ENCODE measurements at places on chromosomes 1 and 21.

DNA sequence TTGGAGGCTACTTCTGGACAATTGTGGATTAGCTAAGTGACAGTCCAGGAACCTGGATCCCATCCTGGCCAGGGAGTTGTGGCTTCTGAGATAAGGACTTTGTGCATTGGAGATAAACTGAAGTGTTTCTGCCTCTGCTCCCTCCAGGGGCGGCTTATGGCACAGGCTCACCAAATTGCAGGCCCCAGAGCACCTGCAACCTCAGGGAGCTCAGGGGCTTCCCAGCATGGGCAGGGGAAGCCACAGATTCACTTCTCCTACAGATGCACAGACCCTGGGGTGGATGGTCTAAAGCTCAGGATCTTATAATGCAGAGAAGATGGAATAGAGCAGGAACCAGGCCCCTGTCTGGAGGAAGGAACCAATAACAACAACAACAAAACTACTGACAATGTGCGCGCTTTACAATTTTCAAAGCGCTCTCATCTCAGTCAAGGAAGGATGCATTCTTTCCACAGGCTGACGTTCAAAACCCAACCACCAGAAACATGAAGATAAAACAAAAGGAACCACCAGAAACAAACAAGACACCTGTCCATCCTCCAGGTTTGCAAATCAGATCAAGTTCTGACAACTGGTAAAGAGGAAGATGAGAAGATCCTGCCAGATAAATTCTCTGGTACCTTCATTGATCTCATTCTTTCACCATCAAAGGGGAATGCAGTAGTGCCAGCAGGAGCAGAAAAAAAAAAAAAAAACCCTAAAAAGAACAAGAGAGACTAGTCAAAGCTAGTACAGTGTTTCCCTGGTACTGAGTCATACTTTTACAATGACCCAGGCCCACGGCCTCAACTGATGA, 121.0 kb upstream of the IRF2BP2 start:
- DNase-seq = no peak

DNA sequence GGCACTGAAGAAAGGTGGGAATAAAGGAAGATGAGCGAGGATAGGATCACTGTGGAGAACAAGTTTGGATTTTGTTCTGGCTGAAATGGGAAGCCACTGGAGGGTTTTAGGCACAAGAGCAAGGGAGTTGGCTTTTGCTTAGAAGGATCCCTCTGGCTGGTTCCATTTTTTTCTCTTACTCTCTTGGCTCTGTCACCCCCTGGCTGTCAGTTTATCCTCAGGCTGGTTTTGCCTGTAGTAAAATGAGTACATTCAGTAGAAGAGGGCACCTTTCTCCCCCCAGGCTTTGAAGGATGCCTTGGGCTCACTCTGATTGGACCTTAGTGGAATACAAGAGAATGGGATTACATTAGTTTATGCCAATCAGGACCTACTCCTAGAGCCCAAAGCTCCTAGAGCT, 17.1 kb downstream of the CACHD1 start:
- DNase-seq = no peak

DNA sequence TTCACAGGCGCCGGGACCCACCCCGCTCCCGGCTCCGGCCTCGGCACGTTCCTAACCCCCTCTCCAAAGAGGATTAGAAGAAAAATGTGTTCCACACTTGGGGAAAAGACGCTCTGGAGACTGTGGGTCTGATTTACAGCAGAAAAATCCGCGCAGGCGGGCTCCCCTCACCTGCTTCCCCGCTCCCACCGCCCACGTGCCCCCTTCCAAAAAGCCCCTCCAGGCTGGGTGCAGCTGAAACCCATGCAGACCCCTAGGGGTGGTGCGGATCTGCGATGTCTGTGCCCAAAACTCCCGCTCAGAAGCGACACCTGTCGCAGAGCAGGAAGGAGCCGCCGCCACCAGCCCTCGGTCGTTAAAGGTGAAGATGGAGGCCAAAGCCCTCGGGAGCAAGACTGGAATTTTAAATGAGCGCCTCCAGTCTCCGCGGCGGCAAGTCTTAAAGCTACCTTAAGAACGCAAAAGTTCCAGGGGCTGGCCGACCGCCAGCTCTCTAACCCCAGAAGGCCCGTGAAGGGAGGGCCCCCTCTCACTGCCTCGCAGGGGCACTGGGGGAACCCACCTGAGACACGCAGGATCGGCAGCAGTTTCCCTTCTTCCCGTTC, 688 bp upstream of the CHD5 start:
- no peak for DNase-seq

DNA sequence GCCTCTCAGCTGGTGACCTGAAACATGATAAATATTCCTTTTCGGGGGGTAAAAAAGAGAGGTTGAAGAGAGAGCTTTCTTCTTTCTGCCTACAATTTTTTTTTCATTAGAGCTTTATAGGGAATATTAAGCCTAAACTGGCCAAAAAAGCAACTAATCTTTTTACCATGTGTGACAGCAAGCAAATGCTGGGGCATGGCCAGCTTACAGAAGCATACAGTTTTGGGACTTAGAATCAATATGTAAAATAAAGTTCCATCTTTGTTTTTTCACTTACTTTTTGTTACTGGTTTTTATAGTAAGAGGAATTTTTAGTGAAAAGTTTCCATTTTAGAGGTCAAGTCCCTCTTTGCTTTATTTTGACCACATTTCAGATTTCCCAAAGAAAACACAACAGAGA, 301.2 kb upstream of the DEPDC1 start:
- no peak for DNase-seq

DNA sequence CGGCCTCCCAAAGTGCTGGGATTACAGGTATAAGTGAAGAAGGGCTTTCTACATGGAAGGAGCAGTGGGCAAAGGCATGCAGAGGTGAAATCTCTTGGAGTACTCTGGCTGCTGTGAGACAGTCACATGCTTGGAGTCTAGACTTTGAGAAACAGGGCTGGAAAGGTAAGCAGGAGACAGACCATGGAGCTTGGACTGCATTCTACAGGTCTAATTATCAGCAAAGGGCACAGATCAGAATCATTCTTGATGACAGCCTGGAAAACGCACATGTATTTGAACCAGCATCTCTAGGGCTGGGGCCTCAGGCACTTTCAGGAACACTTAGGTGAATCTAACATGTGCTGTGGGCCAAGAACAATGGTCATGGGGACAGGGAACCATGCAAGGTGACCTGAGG, 7.3 kb upstream of the PRELP start:
- no peak for DNase-seq

GRCh38 chr1:241998412-241998921, 431 bp downstream of the MAP1LC3C start:
- DNase-seq = no peak

- DNase-seq = no peak
These were observed 55.8 kb upstream of the SELENON start for GRCh38 chr1:25744140-25744581.

GRCh38 chr1:26276432-26276838, 3.5 kb upstream of the SH3BGRL3 start:
- DNase-seq = no peak

DNA sequence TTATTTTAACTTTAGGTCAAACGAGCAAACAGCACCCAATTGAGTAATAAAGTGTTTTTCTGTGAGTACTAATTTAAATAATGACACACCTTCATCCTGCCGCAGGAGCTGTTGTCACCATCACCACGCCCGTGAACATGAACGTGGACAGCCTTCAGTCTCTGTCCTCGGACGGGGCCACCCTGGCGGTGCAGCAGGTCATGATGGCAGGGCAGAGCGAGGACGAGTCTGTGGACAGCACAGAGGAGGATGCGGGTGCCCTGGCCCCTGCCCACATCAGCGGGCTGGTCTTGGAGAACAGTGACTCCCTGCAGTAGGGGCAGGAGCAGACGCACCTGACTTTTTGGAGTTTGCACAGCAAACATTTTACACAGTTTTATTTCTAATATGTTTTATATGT, 45.9 kb downstream of the CBS start:
- no peak for DNase-seq

DNA sequence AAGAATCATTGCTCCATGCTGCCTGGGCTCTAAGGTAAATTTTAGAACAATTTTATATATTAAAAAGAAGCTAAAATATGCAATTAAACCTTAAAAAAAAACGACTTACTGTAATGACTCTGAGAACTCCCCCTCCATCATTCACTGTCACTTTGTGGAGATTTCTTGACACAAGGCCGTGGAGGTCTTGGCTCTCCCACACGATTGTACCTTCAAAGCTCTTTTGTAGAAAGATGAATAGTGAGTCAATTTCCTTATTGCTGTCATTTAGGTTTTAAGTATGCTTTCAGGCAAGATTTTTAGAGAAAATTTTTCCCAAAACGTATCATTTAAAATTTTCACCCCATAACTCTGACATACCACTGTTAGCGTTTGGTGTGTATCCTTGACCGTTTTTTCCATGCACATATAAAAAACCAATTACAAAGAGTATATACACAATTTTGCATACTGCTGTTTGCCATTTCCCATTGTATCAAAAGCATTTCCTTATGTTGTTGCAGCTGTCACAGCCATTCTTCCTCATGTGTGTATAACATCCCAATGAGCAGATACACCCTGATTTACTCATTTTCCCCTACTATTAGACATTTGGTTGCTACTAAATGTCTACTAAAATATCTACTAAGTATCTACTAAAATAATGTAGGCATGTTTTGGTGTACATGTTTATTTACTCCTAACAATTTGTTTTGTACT, 33.4 kb downstream of the B3GALNT2 start:
- DNase-seq = no peak
